ENCODE measurements at places on chromosomes 3 and 15. TPM values are rescaled to one million over a fixed set of nuclear protein-coding genes. Genes with fewer than 3 reads are reported as not detected.

GRCh38 chr15:57017024-57017423 is 98.6 kb downstream of the TCF12 start:
- DNase-seq: no peak

GRCh38 chr3:57127891-57128518 is 37.1 kb downstream of the IL17RD start:
- no peak for DNase-seq

GRCh38 chr15:22810033-22810852 is 23.8 kb downstream of the NIPA1 start:
- no peak for DNase-seq

DNA sequence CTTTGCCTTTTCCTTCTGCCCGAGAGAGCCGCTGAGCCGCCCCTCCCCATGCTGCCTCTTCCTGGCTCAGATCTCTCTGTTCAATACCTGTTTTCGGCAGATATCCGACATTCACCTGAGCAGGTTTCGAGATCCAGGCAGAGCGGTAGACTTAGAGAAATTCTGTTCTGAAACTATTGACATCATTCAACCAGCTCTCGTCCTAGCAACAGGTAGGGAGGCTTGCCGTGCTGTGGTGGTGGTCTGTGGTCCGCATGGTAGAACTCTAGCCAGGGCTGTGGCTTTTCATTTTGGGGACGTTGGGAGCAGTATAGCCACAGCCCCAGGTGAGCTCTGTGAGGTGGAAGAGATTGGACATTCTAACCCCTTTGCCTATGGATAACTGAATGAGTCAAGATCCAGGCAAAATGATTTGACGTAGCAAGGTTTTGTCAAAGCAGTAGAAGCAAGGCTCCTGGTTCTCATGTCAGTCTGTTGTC is 810 bp downstream of the TMEM62 start:
- no peak for DNase-seq

- no peak for DNase-seq
These were observed 39.7 kb upstream of the LRRFIP2 start for GRCh38 chr3:37214076-37214475.

DNA sequence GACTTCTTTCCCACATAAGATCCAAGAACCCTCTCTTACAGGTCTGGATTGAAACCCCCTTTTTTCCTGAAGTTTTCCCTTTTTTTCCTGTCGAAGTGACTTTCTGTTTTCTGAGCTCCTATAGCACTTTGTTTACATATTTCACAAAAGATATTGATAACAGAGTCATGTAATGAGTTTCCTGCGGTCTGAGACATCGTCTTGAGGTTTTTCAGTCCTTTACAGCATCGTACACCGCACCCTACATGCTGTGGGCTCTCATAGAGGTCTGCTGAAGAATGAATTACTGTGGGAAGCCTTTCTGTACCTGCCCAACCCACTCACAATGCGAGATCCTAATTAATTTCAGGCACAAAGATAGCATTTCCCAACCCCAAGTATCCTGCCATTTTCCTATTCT is 53.1 kb downstream of the MCF2L2 start:
- DNase-seq: no peak

GRCh38 chr15:31017311-31017710 is 25.9 kb upstream of the MTMR10 start:
- DNase-seq: no peak

GRCh38 chr15:94306700-94307650 is 75.6 kb downstream of the MCTP2 start:
- no peak for DNase-seq

Gene ZBED2
- 0.23 TPM for polyA plus RNA-seq

DNA sequence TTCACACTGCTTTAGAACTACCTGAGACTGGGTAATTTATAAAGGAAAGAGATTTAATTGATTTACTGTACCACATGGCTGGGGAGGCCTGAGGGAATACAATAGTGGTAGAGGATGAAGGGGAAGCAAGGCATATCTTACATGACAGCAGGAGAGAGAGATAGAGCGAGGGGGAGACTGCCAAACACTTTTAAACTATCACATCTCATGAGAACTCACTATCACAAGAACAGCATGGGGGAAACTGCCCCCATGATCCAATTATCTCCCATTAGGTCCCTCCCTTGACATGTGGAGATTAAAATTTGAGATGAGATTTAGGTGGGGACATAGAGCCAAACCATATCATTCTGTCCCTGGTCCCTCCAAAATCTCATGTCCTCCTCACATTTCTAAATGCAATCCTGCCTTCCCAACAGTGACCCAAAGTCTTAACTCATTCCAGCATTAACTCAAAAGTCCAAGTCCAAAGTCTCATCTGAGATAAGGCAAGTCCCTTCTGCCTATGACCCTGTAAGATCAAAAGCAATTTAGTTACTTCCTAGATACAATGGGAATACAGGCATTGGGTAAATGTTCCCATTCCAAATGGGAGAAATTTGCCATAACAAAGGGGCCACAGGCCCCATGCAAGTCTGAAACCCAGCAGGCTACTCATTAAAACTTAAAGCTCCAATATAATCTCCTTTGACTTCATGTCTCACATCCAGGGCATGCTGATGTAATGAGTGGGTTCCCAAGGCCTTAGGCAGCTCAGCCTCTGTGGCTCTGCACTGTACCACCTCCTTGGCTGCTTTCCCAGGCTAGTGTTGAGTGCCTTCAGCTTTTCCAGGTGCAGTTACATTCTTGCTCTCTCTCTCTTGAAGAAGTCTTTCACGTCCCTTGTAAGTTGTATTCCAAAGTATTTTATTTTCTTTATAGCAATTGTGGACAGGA is 481.7 kb upstream of the TGFBR2 start:
- DNase-seq: no peak

GRCh38 chr15:91824256-91824655 is 29.3 kb upstream of the SLCO3A1 start:
- no peak for DNase-seq

Gene PARP3
- polyA plus RNA-seq: 9.4 TPM

Gene LMCD1
- polyA plus RNA-seq: 29.6 TPM
